ENCODE measurements at places on chromosomes 1 and 21.
A peak's percentile ranks its signal among the peaks of the same experiment; 100 is the strongest.

- DNase-seq: peak; percentile 35
These were observed 42.6 kb downstream of the SLC44A3 start for GRCh38 chr1:94862718-94863117.

DNA sequence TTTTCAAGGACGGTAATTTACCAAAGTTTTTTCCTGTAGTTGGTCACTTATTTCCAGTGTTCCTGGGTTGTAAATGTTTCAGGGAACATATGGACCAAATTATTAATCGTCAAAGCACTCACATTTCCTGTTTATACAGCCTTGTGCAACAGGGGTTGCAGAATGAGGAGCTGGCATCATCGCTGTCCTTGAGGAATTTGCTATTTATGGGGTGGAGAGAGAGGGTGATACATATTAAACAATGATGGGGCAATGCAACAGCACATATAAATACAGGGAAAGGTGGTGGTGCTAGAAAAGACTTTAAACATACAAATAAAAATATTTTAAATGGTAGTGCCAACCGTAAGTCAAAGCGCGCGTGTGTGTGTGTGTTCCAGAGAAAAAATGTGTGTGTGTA, 369.8 kb downstream of the NPHP4 start:
- DNase-seq: peak; percentile 40

- no peak for DNase-seq
These were observed 18.4 kb downstream of the ZBTB17 start for GRCh38 chr1:15957221-15958095.

DNA sequence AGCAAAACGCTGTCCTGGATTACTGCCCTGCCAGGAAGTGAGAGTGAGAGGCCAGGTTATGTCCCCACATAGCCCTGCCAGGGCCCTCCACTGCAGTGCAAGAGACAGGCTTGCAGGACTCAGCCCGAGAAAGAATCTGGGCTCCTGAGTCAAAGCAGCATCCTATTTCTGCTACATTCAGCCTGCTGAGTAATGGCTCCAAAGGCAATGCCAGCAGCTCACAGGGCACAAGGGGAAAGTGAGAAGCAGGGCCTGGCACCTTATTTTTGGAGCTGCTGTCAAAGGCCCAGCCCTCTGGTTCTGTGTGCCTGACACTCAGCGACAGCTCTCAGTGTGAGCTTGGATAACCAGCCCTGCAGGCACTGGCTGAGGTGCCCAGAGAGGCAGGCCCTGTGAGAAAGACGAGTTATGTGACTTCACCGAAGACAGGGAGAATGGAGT, 83.9 kb downstream of the DTL start:
- DNase-seq: no peak

DNA sequence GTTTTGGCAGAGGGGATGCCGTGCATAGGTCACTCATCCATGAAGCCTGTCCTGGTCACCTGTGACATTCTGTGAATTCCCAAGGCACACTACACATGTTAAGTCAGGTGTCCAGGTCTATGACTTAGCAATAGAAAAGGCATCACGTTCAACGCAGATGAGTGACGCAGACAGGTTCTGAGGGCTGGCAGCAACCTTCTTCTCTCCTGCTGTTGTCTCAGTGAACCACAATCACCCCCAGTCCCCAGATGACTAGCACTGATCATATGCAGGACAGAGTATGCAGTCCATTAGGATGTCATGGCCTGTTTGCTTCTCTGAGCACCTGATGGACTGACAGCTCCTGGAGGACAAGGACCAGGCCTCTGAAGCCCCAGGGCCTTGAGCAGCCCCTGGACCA, 157.8 kb upstream of the KAZN start:
- no peak for DNase-seq

DNA sequence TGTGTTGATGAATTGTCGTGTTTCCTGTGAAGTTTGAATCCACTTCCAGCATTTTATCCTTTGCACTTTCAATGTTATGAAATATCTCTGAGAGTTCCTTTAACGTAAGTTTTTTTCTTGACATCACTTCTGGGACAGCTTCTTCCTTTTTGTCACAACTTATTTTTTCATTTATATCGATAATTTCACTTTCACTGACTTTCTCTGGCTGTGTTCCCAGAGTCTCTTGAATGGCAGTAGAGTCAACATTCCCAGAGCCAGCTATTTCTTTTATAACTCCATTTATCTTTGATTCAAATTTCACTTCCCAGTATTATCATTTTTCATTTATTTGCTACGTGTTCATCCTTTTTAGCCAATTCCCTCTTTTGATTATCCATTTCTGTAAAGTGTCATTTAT, 256.5 kb downstream of the PAPPA2 start:
- DNase-seq: no peak

DNA sequence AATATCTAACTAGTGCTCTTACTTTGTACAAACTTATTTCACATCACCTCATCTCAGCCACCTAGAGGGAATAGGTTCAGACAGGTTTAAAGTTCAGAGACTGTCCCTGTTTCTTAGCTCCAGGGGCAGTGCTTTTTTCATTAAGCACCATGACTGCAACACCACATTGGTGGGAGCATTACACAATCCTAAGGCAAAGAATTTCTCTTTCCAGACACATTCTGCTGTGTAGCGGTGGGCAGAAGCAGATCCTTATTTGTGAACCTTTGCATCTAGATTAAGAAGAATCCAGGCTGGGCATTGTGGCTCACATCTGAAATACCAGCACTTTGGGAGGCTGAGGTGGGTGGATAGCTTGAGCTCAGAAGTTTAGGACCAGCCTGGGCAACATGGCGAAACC, 16.1 kb downstream of the LCA5L start:
- no peak for DNase-seq

GRCh38 chr1:221712198-221712684, 29.6 kb downstream of the DUSP10 start:
- peak; percentile 51 for DNase-seq

GRCh38 chr1:226826479-226827261, 43.7 kb upstream of the PSEN2 start:
- no peak for DNase-seq

- no peak for DNase-seq
These were observed 4.0 kb upstream of the LAPTM5 start for GRCh38 chr1:30761381-30762151.

DNA sequence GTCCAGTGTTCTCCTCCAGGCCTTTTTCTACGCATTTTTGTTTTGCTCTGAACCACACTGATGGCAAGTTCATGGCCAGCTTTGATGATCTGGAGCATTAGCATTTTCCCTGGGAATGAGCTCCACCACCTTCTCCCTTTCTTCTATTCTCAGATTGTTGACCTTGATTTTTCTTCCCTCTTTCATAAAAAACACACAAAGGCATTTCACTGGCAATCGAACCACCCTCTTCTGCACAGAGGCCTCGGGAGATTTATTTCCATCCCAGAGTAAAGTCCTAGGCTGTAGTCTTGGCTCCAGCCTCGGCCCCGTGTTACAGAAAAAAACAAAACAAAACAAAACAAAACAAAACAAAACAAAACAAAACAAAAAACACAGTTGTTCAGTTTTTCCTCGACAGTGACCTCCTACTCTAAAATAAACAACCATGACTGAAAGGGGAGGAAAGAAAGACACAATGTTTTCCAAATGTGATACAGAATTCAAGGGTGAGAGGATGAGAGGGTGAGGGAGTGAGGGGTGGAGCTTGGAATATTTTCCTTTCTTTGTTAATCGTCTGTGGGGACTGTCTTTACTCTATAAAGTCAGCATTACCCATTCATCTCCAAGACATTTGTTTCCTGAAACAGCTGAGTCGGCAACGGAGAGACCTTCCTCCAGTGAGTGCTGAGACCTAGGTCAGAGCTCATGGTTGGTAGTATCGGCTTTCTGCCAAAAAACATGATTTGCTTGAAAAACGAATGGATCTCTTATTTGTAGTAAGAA, 29.8 kb upstream of the RNF186 start:
- DNase-seq: no peak

DNA sequence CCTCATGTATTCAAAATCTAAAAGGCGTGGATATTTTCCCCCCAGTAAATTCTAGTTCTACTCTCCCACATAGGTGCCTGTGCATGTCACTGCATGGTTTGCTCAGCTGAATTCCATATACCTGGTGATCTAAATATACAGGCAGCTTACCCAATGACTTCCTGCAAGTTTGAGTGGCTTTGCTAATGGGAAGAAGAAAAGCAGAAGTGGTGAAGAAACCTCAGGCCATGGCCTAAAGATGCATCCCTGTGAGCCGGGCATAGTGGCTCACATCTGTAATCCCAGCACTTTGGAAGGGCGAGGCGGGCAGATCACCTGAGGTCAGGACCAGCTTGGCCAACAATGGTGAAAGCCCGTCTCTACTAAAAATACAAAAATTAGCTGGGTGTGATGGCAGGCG, 11.5 kb downstream of the SLC44A3 start:
- no peak for DNase-seq

DNA sequence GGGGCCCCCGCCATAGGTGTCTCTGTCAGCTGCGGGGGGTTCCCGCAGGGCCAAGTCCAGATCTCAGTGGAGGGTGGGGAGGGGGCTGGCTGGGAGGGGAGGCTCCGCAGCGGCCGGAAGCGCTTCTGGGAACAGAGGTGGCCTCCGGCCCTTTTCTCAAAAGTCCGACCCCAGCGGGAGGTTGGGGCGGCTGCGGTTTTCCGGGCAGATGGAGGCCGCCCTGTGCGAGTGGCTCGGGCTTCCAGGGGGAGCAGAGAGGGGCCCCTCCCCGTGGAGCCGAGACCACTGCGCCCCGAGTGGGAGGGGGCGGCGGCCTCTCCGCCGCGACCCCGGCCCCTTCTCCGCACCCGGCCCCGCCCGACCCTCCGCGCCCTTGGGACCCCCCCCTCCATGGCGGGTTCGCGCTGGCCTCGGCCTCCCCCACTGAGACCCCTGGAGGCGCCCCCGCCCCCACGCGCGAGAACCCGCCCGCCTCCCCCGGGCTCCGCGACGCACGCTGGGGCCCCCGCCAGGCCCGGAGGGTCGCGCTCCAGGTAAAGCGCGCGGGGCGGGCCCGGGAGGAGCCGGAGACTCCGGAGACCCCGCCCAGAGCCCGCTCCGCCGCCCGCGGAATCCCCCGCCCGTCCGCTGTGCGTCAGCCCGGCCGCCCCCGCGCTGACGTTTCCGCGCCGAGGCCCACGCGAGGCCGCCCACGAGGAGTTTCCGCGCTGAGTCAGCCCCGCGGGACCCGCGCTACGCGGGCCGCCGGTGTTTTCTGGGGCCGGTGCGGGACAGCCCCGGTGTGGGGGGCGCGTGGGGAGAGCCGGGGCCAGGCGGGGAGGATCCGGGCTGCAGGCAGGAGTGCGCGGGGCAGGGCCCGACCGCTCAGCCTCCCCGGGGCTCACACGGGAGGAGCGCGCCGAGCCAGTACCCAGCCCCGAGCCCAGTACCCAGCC, 5.2 kb downstream of the TNFRSF18 start:
- no peak for DNase-seq

- DNase-seq: no peak
These were observed 4.1 kb downstream of the SNX27 start for GRCh38 chr1:151615711-151616504.

DNA sequence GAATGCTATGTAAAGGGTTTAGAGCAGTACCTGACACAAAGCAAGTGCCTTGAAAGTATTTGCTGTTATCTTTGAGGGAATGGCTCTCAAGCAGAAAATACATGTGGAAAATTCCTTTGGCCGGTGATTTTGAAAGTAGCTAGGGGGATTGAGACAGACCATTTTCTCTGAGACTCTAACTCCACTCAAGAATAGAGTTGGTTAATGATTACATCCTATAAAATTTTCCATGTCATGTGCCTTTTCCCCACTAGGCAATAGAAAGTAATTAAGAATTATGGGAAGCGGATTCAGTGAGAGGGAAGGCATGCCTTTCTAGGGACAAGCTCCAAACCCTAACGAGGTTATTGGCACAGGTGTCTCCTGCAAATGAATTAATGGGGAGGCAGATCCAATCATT, 276.0 kb downstream of the GPATCH2 start:
- no peak for DNase-seq

GRCh38 chr1:27099135-27099586, 55.8 kb downstream of the SLC9A1 start:
- peak; percentile 55 for DNase-seq

DNA sequence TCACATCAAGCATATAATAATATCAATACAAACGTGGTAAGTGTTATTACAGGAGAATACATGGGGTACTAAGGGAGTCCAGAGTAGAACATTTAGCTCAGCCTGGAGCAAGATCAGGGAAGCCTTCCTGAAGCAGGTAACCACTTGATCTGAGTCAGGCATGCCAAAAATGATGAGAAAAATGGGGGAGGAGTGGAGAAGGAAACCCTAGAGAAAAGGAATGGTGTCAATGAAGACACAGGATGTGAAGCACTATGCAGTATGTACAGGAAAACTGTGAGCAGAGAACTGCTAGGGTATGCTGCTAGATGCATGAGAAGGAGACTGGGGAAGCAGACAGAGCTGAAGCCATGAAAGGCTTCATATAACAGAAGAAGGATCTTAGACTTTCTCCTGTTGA, 84.7 kb downstream of the NOTCH2 start:
- DNase-seq: no peak

GRCh38 chr1:33111965-33112364, 31.0 kb downstream of the AZIN2 start:
- DNase-seq: peak; percentile 29

DNA sequence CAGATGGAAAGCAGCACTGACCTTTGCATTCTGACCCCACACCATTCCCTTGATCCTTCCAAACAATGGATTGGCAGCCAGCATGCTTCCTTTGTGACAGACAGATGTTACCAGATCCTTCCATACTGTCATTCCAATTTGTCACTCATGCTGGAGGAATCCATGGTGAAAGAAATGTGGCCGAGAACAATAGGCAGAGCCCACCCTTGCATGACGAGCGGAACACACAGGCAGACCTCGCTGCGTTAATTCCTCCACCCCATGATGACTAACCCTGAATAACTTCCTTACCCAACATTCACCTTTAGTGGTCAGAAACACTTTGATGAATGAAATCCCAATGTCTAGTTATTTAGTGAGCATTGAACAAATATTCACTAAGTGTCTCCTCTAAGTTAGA, 45.1 kb downstream of the PDPN start:
- DNase-seq: peak; percentile 38

- peak; percentile 96 for DNase-seq
These were observed 5.5 kb downstream of the ETS2 start for GRCh38 chr21:38811257-38811656.

- no peak for DNase-seq
These were observed 124.7 kb downstream of the PCBP3 start for GRCh38 chr21:45768011-45768739.

DNA sequence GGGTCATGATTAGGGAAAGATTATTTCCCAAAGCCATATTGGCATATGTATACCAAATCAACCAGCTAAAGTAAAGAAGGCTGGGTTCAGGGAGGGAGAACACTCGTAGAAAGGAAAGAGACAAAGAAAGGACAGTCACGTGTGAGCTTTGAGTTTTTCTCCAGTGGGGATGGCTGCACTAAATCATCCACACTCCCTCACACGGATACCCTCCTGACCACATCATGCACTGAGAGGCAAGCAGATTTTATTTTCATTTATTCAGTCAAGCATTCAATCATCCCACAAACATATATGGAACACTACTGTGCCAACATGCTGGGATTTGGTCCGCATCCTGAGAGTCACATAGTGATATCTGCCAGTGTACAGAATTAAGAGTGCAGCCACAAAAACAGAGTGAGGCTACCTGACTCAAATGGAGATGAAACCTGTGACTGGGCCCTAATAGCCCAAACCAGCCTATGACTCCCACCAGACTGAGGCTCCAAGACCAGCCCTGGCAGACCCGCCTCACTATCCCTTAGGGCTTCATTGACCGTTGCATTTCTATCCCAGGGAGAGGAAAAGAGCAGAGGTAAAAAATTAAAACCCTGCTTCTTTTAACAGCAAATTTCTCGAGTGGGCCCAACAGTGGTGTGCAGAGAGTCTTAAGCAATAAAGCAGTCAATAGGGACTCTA, 155.9 kb downstream of the BARHL2 start:
- DNase-seq: no peak

GRCh38 chr1:41576620-41577019, 92.1 kb upstream of the EDN2 start:
- no peak for DNase-seq

GRCh38 chr1:83967336-83967735, 31.6 kb downstream of the TTLL7 start:
- no peak for DNase-seq

All from MCF 10A (cell line).